ENCODE measurements at places on chromosomes 16 and 17. TPM values are rescaled to one million over a fixed set of nuclear protein-coding genes. Genes with fewer than 3 reads are reported as not detected.

SCGB1C2 gene
- not detected for total RNA-seq

CEP112 gene
- total RNA-seq = 5.7 TPM

RAPGEFL1 gene
- 3.4 TPM for total RNA-seq

PIK3R5 gene
- not detected for total RNA-seq

EVPLL gene
- not detected for total RNA-seq

IL17C gene
- not detected for total RNA-seq

TEN1 gene
- total RNA-seq = 24.8 TPM

RHOT2 gene
- total RNA-seq = 64.2 TPM

TRPV3 gene
- 0.25 TPM for total RNA-seq

ST6GALNAC2 gene
- total RNA-seq = 0.67 TPM

TMEM106A gene
- total RNA-seq = 0.94 TPM

CNTNAP4 gene
- not detected for total RNA-seq

CTRL gene
- total RNA-seq = 1.6 TPM

KRTAP2-3 gene
- not detected for total RNA-seq

ASGR1 gene
- total RNA-seq = 1.4 TPM

TMEM235 gene
- total RNA-seq = not detected

RGS11 gene
- 5.5 TPM for total RNA-seq

TEKT1 gene
- not detected for total RNA-seq

AIPL1 gene
- not detected for total RNA-seq

ZNF688 gene
- 8.0 TPM for total RNA-seq

MT1H gene
- not detected for total RNA-seq

GPR179 gene
- 0.02 TPM for total RNA-seq

TBC1D3I gene
- total RNA-seq = 0.28 TPM

INCA1 gene
- total RNA-seq = 1.1 TPM

SMIM22 gene
- total RNA-seq = not detected

CES1 gene
- total RNA-seq = 31.7 TPM

HS3ST3B1 gene
- total RNA-seq = 0.77 TPM

SRL gene
- total RNA-seq = not detected

SLC35G6 gene
- total RNA-seq = not detected

CACNG4 gene
- 13.9 TPM for total RNA-seq

CUEDC1 gene
- total RNA-seq = 66.2 TPM

KIF19 gene
- not detected for total RNA-seq

KSR1 gene
- total RNA-seq = 17.7 TPM

ARL4D gene
- total RNA-seq = 36.6 TPM

CARHSP1 gene
- 166 TPM for total RNA-seq

GINS2 gene
- total RNA-seq = 31.3 TPM

RNPS1 gene
- total RNA-seq = 258 TPM

KRT40 gene
- not detected for total RNA-seq

PRDM7 gene
- total RNA-seq = not detected

NACA2 gene
- not detected for total RNA-seq

DUS1L gene
- total RNA-seq = 129 TPM

CLEC10A gene
- not detected for total RNA-seq

APOBR gene
- not detected for total RNA-seq

TLCD3A gene
- 54.5 TPM for total RNA-seq

RND2 gene
- 0.13 TPM for total RNA-seq

SBK1 gene
- total RNA-seq = 0.22 TPM

SPATA22 gene
- not detected for total RNA-seq

SPEM3 gene
- not detected for total RNA-seq

CCDC154 gene
- 0.05 TPM for total RNA-seq

PNMT gene
- total RNA-seq = 0.20 TPM

CD300C gene
- 0.35 TPM for total RNA-seq

SHCBP1 gene
- 29.2 TPM for total RNA-seq

GAS2L2 gene
- total RNA-seq = 0.09 TPM

KRTAP1-5 gene
- not detected for total RNA-seq

CRYM gene
- total RNA-seq = 2.5 TPM

ADORA2B gene
- 17.6 TPM for total RNA-seq

TBC1D3C gene
- total RNA-seq = 0.07 TPM
